ENCODE measurements at places on chromosomes 1 and 21.

- no peak for DNase-seq
Measured at GRCh38 chr1:6762060-6762459, 23.2 kb upstream of the CAMTA1 start.

GRCh38 chr1:78972723-78973122 lies 33.8 kb downstream of the ADGRL4 start:
- DNase-seq, result no peak

GRCh38 chr21:43731476-43731875 lies 12.5 kb downstream of the PDXK start:
- DNase-seq, result no peak

- peak; percentile 39 for DNase-seq
Measured at GRCh38 chr21:43717967-43718871, 710 bp upstream of the PDXK start.

DNA sequence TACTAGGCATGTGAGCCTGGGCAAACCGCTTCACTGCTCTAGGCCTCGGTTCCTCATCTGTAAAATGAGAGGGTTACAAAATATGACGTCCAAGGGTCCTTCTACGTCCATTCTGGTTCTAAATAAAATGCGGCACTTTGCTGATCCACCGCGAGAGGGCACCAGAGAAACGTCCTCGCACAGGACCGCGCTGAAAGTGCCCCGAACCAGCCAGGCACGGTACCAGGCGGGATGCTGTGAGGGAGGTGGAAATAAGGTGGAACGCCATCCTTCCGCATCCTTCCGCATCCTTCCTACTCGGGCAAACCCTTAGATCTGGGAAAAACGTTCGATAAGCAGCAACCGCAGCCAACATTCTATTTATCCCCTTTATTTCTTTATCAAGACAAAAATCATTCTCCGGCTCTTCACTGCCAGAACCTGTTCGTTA lies 60.3 kb upstream of the KRTAP19-8 start:
- DNase-seq, result peak; percentile 69

DNA sequence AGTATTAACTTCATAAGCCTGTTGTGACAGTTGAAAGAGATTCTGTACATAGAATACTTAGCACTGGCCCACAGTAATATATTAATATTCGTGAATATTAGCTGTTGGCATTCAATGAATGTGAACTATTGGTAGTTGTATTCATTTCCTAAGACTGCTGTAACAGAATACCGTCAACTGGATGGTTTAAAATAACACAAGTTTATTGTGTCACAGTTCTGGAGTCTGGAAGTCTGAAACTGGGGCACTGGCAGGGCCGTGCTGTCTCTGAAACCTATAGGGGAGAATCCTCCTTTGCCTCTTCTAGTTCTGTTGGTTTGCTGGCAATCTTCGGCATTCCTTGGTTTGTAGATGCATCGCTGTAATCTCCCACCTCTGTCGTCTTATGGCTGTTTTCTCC lies 47.5 kb downstream of the OLFML3 start:
- DNase-seq, result no peak

DNA sequence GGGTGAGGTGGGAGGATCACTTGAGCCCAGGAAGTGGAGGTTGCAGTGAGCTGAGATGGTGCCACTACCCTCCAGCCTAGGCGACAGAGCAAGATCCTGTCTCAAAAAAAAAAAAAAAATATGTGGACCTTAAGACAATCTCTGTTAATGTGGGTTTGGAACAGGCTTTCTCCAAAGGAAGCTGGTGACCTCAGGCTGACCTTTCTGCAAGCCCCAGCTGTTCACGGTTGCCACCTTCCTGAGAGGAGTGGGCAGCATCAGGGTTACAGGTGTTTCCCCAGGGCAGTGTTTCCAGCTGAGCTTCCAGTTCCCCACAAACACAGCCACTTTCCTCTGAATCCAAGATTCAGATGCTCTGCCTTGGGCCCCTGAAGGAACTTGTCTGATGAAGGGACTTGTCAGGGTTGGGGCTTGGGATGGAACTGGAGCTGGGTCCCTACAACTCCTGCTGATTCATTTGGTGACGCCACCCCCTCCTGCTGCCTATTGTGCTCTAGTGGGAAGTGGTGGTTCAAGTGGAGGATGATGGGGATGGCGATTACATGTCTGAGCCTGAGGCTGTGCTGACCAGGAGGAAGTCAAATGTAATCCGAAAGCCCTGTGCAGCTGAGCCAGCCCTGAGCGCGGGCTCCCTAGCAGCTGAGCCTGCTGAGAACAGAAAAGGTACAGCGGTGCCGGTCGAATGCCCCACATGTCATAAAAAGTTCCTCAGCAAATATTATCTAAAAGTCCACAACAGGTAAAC lies 1.9 kb downstream of the ZBTB48 start:
- no peak for DNase-seq

- no peak for DNase-seq
Measured at GRCh38 chr1:221715321-221716169, 26.3 kb downstream of the DUSP10 start.

All from femur (tissue), 1 donor.